ENCODE measurements at places on chromosomes 13 and 19. TPM values are rescaled to one million over a fixed set of nuclear protein-coding genes. Genes with fewer than 3 reads are reported as not detected.
A peak's percentile ranks its signal among the peaks of the same experiment; 100 is the strongest.

- H3K27me3 ChIP-seq = peaks cover 7% of the 10 kb centered on the region
- H3K36me3 ChIP-seq = peaks cover 17% of the 10 kb centered on the region
- H3K27ac ChIP-seq = no peak overlapping the region
- H3K4me3 ChIP-seq = no peak overlapping the region
Measured at GRCh38 chr19:3149526-3150505, 14.0 kb downstream of the GNA15 start.

GRCh38 chr13:45398877-45399276 lies 19.3 kb downstream of the SLC25A30 start:
- DNase-seq = no peak
- no peak overlapping the region for H3K4me3 ChIP-seq
- H3K27ac ChIP-seq = no peak overlapping the region
- H3K36me3 ChIP-seq = peaks cover 19% of the 10 kb centered on the region
- no peaks in the 10 kb centered on the region for H3K27me3 ChIP-seq

ERICH6B gene
- not detected for polyA plus RNA-seq

DNA sequence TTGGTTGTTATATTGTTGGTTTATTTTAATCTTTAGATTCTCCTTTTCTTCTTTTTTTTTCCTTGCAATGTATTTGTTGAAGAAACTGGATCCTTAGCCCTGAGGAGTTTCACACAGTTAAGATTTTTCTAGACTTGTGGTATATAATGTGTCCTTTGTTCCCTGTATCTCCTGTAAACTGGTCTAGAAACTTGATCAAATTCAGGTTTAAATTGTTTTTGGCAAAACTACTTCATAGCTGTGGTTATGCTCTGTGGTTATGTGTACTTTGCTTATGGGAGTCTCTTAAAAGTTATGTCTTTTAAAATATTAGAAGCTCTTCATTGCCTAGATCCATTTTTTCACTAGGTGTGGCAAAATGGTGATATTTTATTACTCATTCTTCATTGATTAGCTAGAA lies 3.7 kb upstream of the MTRF1 start:
- no peak overlapping the region for H3K4me3 ChIP-seq
- DNase-seq = no peak
- H3K36me3 ChIP-seq = peaks cover under 1% of the 10 kb centered on the region
- H3K27ac ChIP-seq = no peak overlapping the region
- H3K27me3 ChIP-seq = no peaks in the 10 kb centered on the region

DNA sequence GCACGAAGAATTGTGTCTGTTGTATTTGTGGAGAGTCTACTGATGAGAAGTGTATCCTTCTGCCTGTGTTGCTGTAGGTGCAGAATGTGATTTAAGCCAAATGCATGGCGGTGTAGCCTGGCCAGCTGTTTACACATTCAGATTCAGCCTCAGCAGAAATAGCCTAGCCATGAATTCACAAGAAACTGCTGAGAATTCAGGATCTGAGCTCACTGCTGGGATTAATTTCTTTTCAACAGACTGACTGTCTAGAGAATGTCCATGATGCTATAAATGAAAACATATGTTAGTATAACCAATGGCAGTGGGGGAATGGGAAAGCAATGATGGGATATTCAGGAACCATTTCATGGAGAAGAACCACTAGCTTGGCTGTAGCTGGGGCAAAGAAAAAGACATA lies 77.4 kb upstream of the RNF113B start:
- no peak overlapping the region for H3K4me3 ChIP-seq
- H3K27ac ChIP-seq = no peak overlapping the region
- H3K27me3 ChIP-seq = no peaks in the 10 kb centered on the region
- no peak for DNase-seq
- H3K4me1 ChIP-seq = peaks cover 16% of the 10 kb centered on the region

DNA sequence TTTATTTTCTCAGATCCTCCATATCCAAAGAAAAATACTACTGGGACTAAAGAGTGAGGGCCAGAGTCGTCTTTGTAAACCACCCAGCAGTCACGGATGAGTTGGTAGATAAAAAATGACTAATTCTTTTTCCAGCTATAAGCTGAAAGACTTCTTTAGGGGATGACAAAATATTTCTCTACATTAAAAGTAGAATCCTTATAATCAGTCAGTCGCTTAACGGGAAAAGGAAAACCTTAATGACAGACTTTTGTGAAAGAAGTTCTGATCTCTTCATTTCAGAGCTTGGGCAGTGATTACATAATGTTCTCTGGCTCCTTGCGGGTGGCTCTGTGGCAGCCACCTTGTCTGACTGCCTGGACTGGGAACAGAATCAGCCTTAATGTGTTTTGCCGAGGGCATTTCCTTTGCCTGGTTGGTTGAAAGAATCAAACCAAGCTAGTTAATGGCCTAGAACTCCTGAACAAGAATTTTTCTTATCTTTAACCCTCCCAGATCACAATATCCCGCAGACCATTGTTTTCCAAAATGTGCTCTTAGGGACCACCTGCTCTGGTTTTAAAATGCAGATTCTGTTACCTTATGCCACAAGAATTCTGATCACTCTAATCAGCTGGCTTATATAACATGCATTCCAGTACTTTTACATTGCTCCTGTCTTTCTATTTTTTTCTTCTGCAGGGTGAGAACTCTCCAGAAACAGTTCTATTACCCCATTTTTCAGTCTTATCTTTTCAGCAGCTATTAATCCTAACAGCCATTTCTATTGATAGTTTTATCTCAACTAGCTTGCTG lies 2.5 kb downstream of the ITM2B start:
- H3K27ac ChIP-seq = peak overlapping the region; percentile 85
- no peaks in the 10 kb centered on the region for H3K27me3 ChIP-seq
- peak overlapping the region; percentile 13 for H3K4me3 ChIP-seq
- peaks cover 7% of the 10 kb centered on the region for H3K36me3 ChIP-seq

DNA sequence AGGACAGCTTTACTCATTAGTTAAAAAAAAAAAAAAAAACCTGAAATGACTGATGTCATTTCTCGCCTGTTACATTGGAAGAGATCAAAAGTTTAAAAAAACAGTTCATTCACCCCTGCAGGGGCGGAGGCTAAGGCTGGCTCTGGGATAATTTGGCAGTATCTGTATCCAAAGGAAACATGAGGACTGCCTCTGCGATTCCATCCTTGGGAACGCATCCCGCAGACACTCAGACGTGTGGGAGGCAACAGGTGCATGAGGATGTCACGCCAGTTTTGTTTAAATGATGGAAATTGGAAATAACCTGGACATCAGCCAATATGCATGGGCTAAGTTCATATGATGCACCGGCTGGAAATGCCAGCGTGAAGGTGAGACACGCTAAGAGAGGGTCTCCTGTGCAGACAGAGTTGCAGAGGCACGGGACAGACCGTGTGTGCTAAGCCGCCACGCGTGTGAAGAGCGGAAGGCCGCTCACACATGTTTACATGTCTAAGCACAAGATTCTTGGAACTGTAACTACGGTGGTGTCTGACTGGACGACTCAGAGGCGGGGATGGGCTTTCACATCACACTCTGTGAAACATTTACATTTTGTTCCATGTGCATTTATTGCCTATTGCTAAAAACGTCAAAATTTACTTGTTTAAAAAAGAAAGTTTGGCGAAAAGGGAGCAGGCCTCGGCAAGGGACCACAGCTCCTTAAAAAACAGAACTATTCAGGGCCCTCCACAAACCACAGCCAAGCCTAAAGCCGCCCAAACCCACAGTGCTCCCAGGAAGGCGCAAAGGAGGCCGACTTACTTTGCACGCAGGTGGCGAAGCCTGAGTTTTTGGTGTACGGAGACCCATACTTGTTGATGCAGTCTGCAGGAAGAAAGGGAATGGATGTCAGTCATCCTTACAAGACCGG lies 17.9 kb downstream of the GAS6 start:
- DNase-seq = peak; percentile 2
- no peak overlapping the region for H3K27ac ChIP-seq
- H3K27me3 ChIP-seq = no peaks in the 10 kb centered on the region
- H3K4me1 ChIP-seq = peaks cover 3% of the 10 kb centered on the region

RDH8 gene
- polyA plus RNA-seq = not detected

DNA sequence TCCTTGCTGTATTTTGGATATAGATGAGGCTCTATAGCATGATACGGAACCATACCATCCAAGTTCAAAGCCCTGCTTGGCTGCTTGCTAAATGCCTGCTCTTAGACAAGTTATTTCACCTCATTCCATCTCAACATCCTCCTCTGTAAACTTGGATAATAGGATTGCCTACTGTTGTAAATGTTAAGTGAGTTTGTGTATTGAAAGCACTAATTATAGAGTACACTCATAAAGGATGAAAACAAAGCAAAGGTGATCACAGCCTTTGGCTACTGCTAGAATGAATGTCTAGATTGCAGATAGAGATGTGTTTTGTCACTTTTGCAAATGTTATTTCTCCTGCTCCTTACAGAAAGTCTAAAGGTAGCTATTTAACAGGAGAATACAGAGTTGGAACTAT lies 34.3 kb upstream of the STARD13 start:
- no peak for DNase-seq
- peaks cover 18% of the 10 kb centered on the region for H3K4me1 ChIP-seq

GRCh38 chr19:2478756-2479555 lies 3.0 kb downstream of the GADD45B start:
- no peaks in the 10 kb centered on the region for H3K27me3 ChIP-seq
- peak overlapping the region; percentile 32 for H3K4me3 ChIP-seq
- DNase-seq = peak; percentile 77
- H3K36me3 ChIP-seq = no peaks in the 10 kb centered on the region
- peaks cover 4% of the 10 kb centered on the region for H3K4me1 ChIP-seq

DNA sequence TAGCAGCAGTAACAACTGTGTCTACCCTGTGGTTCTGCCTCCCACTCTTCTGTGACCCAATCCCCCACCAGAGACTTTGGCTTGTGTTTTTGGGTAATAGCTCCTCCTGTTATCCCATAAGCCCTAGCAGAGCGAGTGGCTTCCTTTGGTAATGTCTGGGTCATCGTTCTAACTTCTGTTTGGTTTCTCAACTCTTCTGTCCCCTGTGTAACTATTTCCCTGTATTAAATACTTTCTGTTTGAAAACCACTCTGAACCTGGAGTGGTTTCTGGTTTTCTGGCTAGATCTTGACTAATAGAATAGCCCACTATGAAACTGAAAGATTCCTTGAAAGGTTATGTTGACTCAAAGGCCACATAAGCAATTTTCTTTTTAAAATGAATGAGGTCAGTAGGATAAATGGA lies 350.0 kb downstream of the DCT start:
- DNase-seq = no peak
- no peak overlapping the region for H3K4me3 ChIP-seq
- no peak overlapping the region for H3K27ac ChIP-seq
- peaks cover 2% of the 10 kb centered on the region for H3K27me3 ChIP-seq
- peaks cover 5% of the 10 kb centered on the region for H3K4me1 ChIP-seq

- H3K36me3 ChIP-seq = peaks cover 34% of the 10 kb centered on the region
- DNase-seq = no peak
- H3K27ac ChIP-seq = no peak overlapping the region
Measured at GRCh38 chr13:37009692-37010091, 9.1 kb downstream of the EXOSC8 start.

SIGLECL1 gene
- 0.03 TPM for polyA plus RNA-seq

GRCh38 chr13:99015606-99016490 lies 38.0 kb upstream of the DOCK9 start:
- no peaks in the 10 kb centered on the region for H3K36me3 ChIP-seq
- H3K27ac ChIP-seq = no peak overlapping the region
- no peak for DNase-seq
- peaks cover 2% of the 10 kb centered on the region for H3K27me3 ChIP-seq

GRCh38 chr13:80462037-80462436 lies 121.1 kb upstream of the SPRY2 start:
- no peaks in the 10 kb centered on the region for H3K27me3 ChIP-seq
- H3K4me3 ChIP-seq = no peak overlapping the region
- H3K27ac ChIP-seq = no peak overlapping the region
- no peaks in the 10 kb centered on the region for H3K4me1 ChIP-seq
- no peaks in the 10 kb centered on the region for H3K36me3 ChIP-seq

DNA sequence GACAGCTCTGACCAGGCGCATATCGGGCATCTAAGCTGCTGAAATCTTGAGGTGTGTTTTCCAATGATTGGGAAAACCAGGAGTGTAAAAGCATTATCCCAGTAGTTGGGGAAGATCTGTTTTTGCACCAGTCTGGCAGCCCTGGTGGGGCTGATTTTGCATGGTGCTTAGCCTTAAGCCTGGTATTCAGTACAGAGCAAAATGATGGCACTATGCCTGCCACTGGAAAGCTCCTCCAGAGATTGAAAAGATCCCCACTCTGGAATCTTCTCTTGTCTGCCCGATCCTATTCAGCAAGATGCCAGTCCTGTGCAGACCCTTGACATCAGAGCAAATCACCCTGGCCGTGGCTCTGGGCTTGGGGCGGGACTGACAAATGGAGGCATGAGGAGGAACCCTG lies 44.7 kb upstream of the SIAH3 start:
- H3K4me1 ChIP-seq = no peaks in the 10 kb centered on the region
- no peaks in the 10 kb centered on the region for H3K36me3 ChIP-seq
- H3K27me3 ChIP-seq = peaks cover 17% of the 10 kb centered on the region
- H3K27ac ChIP-seq = no peak overlapping the region
- no peak overlapping the region for H3K4me3 ChIP-seq

EFNA2 gene
- polyA plus RNA-seq = not detected

DNA sequence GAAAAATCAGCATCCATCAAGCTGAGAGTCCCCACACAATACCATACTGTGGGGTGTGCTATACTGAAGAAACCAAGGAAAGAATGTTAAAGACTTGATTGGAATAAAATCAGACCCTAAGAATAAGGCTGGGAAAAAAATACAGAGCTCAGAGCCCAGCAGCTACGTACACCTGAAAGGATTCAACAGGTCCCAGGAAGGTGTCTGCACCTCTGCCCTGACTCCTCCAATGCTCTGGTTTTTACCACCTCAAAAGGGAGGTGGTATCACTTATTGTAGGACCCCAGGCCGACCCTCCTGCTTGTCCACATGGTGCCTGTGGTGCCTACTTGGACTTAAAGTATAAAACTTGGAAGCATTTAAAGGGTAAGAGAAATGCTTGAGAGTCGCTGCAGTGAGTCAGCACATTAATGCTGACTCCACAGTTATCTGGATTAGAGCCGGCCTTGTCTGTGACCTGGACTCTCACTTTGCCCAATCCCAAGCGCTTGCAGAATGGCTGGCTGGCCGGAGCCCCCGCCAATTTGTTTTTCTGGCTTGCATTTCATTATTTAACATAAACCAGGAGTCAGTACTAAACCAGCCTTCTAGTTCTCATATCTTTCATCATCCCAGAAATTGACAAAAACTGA lies 110.1 kb downstream of the FGF14 start:
- H3K4me1 ChIP-seq = peaks cover 12% of the 10 kb centered on the region
- H3K4me3 ChIP-seq = no peak overlapping the region
- no peak overlapping the region for H3K27ac ChIP-seq
- H3K27me3 ChIP-seq = no peaks in the 10 kb centered on the region

DNA sequence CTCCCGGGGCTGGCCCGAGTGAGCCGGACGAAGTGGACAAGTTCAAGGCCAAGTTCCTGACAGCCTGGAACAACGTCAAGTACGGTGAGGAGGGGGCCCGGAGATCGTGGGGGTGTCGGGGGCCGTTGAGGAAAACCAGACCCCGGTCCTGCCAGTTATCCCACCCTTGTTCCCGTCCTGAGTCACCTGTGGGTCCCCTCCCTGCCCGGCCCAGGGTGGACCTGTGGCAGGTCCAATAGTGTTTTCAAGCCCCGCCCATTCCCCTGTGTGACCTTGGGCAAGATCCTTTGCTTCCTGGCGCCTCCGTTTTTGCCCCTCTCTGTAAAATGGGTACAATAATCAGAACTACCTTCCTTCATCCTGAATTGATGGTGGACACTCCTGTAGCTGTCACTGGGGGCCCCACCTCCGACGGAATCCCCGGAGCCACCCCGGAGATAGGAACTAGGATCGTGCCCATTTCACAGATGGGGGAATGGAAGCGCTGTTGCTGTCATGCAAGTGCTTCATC lies 593 bp downstream of the ATG4D start:
- peak; percentile 31 for DNase-seq
- no peaks in the 10 kb centered on the region for H3K36me3 ChIP-seq
- peak overlapping the region; percentile 95 for H3K4me3 ChIP-seq
- peak overlapping the region; percentile 92 for H3K27ac ChIP-seq
- no peaks in the 10 kb centered on the region for H3K27me3 ChIP-seq

USHBP1 gene
- 11.4 TPM for polyA plus RNA-seq
